ENCODE measurements at places on chromosomes 4 and X. TPM values are rescaled to one million over a fixed set of nuclear protein-coding genes. Genes with fewer than 3 reads are reported as not detected.

The CPLX1 gene
- total RNA-seq, result not detected

The AMTN gene
- total RNA-seq, result not detected

The ABHD18 gene
- total RNA-seq, result 5.9 TPM

The UGT2B11 gene
- not detected for total RNA-seq

The CXCL9 gene
- total RNA-seq, result not detected

The CAPN6 gene
- not detected for total RNA-seq

Measured in smooth muscle cell of the umbilical artery (primary cell).